ENCODE measurements at places on chromosomes 2 and 18.

- DNase-seq, result no peak
Observed at GRCh38 chr2:111704246-111704645, 179.7 kb downstream of the ANAPC1 start.

- DNase-seq, result no peak
Observed at GRCh38 chr2:162967147-162967546, 128.6 kb upstream of the KCNH7 start.

DNA sequence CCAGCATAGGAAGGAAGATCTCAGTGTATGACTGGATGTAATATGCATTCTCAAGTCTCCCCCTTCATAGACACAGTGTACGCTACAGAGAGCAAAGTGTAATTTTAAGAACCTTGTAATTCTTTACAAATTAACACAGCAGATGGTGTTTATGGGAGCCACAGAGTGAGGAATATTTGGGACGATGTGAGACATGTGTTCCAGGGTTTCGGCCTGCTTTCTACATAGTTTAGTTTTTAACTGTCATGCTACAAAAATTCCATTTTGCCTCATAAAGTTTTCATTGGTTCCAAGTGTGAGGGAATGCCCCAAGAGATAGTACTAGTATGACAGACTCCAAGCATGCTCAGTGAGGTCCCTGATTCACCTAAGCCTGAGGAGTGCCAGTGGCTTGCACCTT is 76.2 kb upstream of the LRRTM1 start:
- DNase-seq, result no peak

DNA sequence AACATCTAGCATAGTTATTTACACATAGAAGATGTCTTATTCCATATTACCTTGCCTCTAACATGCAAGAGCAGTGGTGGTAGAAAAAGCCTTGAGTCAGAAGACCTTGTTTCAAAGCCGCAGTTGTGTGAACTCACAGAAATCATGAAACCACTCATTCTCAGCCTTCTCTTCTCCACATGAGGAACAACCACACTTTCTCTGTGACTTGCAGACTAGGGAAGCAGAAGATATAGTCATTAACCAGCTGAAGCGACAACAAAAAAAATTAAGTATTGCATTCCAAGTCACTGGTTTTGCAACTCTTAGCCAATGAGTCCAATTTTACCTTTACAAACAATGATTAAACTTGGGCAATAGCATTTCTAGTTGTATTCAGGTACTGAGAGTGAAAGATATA is 19.0 kb downstream of the TWSG1 start:
- no peak for DNase-seq

GRCh38 chr18:45567123-45567522 is 48.2 kb upstream of the SLC14A2 start:
- DNase-seq, result no peak

GRCh38 chr18:63544017-63544416 is 1.8 kb downstream of the SERPINB12 start:
- DNase-seq, result no peak

Data from transverse colon (tissue), 4 donors.